ENCODE measurements at places on chromosomes 1 and 21. TPM values are rescaled to one million over a fixed set of nuclear protein-coding genes. Genes with fewer than 3 reads are reported as not detected.
A peak's percentile ranks its signal among the peaks of the same experiment; 100 is the strongest.

Gene MT1HL1
- not detected for total RNA-seq

GRCh38 chr1:25011943-25012638, 82.0 kb upstream of the RUNX3 start:
- H3K36me3 ChIP-seq = no peaks in the 10 kb centered on the region
- no peak for DNase-seq
- peaks cover 60% of the 10 kb centered on the region for H3K4me1 ChIP-seq
- no peak overlapping the region for H3K4me3 ChIP-seq
- H3K27ac ChIP-seq = no peak overlapping the region

Gene CFAP126
- not detected for total RNA-seq

Gene ZMYND12
- total RNA-seq = not detected

GRCh38 chr21:28144089-28144488, 848.6 kb downstream of the LTN1 start:
- no peaks in the 10 kb centered on the region for H3K36me3 ChIP-seq
- no peaks in the 10 kb centered on the region for H3K4me1 ChIP-seq
- DNase-seq = no peak
- no peak overlapping the region for H3K27ac ChIP-seq

GRCh38 chr1:47655521-47656300, 217.9 kb downstream of the FOXD2 start:
- no peak for DNase-seq
- no peak overlapping the region for H3K4me3 ChIP-seq
- peaks cover 30% of the 10 kb centered on the region for H3K27me3 ChIP-seq
- no peaks in the 10 kb centered on the region for H3K36me3 ChIP-seq
- H3K4me1 ChIP-seq = no peaks in the 10 kb centered on the region

DNA sequence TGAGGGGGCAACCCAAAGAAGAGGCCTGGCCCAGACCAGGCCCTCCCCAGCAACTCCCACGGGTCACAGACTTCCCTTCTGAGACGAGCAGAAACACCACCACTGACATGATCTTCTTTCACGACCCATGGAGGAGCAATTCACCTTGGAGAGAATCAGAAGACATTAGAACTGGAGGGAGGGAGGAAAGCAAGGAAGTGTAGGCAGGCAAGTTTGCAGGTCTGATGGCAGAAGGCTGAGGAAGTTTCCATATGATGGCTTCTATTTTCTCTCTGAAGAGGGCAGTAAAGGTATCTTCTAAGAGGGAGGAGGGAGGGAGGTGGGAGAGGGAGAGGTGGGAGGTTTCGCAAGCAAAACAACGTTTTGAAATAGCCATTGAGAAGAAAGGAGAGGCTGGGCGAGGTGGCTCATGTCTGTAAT, 1.4 kb upstream of the UBXN10 start:
- H3K4me3 ChIP-seq = no peak overlapping the region
- no peaks in the 10 kb centered on the region for H3K36me3 ChIP-seq
- H3K4me1 ChIP-seq = peaks cover 42% of the 10 kb centered on the region
- no peaks in the 10 kb centered on the region for H3K27me3 ChIP-seq
- no peak overlapping the region for H3K27ac ChIP-seq

DNA sequence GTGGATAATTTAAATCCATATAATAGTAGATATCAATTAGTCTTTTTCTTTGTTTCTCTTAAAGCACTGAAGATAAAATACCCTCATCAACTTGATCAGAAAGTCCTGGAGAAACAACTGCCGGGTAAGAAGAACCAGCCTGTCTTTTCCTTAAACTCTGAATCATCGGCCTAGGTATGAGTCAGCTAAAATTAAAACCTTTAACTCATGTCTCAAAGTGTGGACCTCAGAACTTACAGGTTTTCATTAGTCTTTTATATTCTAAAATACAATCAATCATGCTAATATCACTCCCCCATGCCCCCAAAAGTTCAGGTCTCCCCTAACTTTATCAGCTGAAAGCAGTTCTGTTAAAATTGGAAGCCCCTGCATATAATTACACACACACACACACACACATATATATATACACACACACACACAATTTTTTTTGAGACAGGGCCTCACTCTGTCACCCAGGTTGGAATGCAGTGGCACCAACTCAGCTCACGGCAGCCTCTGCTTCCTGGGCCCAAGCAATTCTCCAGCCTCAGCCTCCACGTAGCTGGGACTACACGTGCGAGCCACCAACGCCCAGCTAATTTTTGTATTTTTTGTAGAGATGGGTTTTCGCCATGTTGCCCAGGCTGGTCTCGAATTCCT, 61.3 kb downstream of the B3GALNT2 start:
- no peak overlapping the region for H3K4me3 ChIP-seq
- DNase-seq = no peak
- peaks cover 10% of the 10 kb centered on the region for H3K36me3 ChIP-seq

GRCh38 chr1:91440847-91441246, 36.2 kb upstream of the HFM1 start:
- no peak for DNase-seq
- no peak overlapping the region for H3K27ac ChIP-seq
- no peaks in the 10 kb centered on the region for H3K27me3 ChIP-seq
- H3K4me1 ChIP-seq = no peaks in the 10 kb centered on the region

DNA sequence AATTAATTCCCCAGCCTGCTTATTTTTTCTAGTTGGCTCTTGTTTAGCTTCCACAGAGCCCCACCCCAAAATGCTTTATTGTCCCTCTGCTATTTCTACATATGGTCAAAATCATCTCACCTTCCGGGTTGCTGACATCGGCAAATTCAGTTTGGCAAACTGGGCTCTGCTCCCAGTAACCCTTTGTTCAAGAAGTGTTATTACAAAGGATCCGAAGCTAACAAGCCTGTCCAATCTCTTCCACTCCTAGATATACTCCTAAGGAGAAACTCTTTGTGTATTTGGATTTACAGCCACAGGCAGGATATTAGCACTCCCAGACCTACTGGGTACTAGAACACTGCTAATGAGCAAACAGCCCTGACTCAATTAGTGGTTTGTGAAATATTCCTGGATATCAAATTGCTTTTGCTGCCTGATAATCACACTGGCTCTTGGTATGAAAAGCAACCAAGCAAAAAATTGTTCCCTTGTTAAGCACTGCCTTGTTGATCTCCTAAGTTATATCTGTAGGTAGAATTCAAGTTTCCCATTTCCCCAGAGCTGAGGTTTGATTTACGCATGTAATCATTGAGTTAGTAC, 4.0 kb downstream of the JUN start:
- H3K36me3 ChIP-seq = no peaks in the 10 kb centered on the region
- H3K4me1 ChIP-seq = peaks cover 19% of the 10 kb centered on the region
- H3K27me3 ChIP-seq = peaks cover 7% of the 10 kb centered on the region
- peak; percentile 11 for DNase-seq
- H3K4me3 ChIP-seq = no peak overlapping the region

DNA sequence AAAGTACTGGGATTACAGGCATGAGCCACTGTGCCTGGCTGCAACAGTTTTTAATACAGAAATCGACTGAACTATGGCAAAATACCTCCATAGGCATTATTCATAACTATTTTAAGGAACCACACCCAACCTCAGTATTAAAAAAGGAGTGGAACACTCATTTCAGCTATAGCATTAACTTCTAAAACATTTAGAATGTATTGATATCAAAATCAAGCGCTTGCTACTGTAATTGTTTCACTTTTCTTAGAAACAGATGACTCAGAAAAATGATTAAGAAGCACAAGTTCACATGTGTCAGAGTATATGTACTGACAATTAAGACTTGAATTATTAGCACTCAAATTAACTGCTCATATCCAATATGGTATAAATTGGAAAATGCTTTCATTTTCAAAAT, 15.1 kb downstream of the AIDA start:
- no peak overlapping the region for H3K27ac ChIP-seq
- H3K27me3 ChIP-seq = no peaks in the 10 kb centered on the region
- peaks cover 1% of the 10 kb centered on the region for H3K36me3 ChIP-seq
- H3K4me3 ChIP-seq = no peak overlapping the region
- no peaks in the 10 kb centered on the region for H3K4me1 ChIP-seq

- no peaks in the 10 kb centered on the region for H3K4me1 ChIP-seq
- no peak for DNase-seq
- peaks cover 59% of the 10 kb centered on the region for H3K27me3 ChIP-seq
- no peak overlapping the region for H3K27ac ChIP-seq
Measured at GRCh38 chr1:229410692-229411433, 23.0 kb downstream of the ACTA1 start.
